ENCODE measurements at places on chromosomes 7 and 10. TPM values are rescaled to one million over a fixed set of nuclear protein-coding genes. Genes with fewer than 3 reads are reported as not detected.

The DRGX gene
- total RNA-seq, result not detected

The GIMAP2 gene
- 44.8 TPM for total RNA-seq

The MBL2 gene
- total RNA-seq, result not detected

The AKR1C2 gene
- 2.0 TPM for total RNA-seq

The ZEB1 gene
- 185 TPM for total RNA-seq

The IL15RA gene
- 14.9 TPM for total RNA-seq

The FLNC gene
- total RNA-seq, result 93.9 TPM

The PGAM2 gene
- total RNA-seq, result not detected
